ENCODE measurements at places on chromosomes 16 and 17.

GRCh38 chr17:34980681-34981537, 597 bp downstream of the LIG3 start:
- peak; percentile 44 for DNase-seq

DNA sequence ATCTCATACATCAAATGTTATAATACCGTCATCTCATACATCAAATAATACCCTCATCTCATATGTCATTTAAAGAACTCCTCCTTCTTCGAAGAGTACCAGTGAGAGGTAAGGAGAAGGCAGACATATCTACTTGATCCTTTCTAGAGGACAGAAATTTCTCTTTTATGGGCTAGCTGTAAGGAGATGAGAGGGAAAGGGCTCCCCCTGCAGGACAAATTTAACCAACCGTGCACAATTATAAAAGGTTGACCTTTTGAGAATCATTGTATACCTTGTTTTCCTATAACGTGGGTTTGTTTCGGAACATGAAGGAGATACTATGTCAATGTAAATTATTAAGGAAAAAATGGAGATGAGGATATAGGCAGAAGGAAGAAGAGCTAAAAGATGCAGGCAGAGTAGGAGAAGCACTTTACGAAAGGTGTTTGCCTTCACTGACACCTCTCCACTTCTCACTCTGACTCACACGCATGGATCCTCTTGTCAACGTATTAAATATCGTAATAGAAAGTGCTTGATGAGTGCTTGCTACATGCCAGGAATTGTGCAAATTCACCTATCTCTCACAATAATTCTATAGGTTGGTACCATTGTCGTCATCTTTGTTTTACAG, 465.9 kb upstream of the ERCC4 start:
- DNase-seq, result no peak

DNA sequence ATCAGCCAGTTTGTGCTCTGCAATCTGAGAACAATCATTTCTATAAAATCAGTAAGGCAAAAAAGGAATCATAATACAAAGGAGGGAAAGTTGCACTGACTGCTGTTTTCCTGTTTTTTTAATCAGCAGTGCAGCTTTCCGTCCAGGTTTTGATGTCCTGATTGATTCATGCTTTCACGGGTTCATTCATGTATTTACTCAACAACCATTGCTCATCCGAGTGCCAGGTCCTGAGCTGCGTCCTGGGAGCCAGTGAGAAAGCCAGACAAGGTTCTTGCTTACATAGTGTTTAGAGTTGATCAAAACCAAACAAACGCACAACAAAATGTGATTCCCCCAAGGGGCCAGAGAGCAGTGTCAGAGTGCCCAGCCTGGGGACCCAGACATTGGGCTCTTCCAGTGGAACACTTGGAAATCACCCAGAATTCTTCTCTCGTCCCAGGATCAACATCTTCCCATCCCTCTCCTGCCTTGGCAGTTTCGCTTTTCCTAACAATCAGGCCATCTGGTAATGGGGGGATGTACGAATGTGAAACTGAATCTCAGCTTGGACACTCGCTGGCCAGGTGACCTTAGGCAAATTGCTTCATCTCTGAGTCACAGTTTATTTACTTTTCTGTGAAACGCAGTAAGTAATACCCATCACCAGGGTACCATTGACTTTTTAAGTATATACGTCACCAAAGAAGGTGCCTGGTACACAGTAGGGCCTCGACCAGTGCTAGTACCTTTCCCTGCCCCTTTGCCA, 13.3 kb upstream of the C1QL1 start:
- no peak for DNase-seq

DNA sequence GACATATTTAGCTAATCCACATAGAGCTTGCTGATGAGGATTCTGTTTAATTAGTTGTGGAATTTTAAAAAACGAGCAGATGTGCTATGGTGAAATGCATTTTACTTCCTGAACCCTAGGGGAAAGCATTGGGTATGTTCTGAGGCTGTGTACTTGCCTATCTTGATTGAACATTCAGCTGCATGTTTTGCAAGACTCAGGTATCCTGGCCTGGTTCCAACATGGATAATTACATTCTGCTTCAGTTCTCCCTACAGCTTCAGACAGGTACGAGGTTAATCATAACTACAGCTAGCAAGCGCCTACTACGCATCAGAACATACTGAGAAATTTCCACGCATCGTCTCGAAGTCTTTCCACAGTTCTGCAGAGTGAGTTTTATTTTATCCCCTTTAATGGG, 77.0 kb downstream of the HS3ST2 start:
- no peak for DNase-seq

DNA sequence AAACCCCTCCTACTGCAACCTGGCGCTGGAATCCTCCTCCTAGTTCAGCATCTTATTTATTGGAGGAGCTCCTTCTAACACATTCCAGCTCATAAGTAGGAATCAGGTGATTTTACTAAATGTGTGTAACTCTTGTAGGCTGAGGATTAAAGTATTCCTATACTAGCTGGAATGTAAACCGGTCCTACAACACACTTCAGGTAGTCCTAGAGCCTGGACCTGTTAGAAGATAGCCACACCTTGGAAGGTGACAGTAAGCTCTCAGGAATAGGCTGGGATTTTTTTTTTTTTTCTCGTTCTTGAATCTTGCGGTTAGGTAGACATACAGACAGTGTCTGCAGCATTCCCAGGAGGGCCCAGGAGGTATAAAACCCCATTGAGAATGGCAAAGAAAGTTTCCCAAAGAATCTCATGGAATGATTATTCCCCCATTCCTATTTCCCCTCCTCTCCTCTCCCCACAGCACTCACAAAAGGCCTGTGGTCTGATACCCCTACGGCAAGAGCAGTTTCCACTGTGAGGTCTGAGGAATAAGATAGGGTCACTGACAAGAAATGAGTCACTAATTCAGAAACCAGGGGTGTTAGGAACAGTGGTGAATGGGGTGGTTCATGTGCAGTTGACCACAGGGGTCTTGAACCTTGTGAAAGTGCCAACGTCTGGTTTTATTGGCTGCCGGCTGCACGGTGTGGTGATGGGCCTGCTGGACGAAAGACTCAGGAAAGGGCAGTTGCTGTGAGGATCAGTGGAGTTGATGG, 267.1 kb downstream of the UTP18 start:
- no peak for DNase-seq

GRCh38 chr16:82855471-82855870, 228.7 kb downstream of the CDH13 start:
- DNase-seq, result no peak

DNA sequence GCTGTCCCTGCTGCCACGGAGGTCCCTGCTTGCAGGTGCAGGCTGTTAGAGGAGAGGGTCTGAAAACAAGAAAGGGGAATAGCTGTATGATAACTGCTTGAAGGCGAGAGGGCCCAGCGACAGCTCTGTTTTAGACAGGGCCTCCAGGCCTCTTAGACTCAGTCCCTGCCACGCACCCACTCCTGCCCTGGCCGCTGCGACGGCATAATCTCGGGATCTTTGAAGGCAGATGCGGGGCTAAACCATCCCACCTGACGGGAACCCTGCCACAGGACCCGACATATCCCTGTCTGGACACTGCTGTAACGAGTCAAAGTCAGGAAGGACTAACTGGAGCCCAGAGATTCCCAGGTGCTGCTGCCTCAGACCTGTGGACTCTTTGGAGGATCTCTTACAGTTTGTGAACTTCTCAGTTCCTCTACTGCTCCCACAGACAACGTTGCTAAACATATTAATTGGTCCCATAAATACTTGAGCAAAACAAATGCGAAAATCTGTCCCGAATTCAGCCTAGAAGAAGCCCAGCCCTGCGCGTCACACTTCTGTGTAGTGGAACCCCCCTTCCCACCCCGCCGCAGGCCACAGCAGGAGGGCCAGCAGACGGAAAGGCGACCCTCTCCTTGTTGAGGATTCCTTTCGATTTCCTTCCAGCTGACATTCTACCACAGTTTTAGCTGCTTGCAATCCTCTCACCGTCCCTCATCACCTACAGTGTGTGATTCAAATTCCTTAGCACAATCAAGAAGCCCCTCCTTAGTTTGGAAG, 998 bp upstream of the TMEM11 start:
- DNase-seq, result no peak

- DNase-seq, result no peak
Measured at GRCh38 chr17:66740226-66740625, 94.7 kb upstream of the CACNG5 start.

- DNase-seq, result no peak
Measured at GRCh38 chr16:86722970-86723369, 144.6 kb downstream of the FOXL1 start.

Measured in NCI-H187 (cell line).